NCI-H510A (cell line): ENCODE measurements at places on chromosomes 6 and 20.

DNA sequence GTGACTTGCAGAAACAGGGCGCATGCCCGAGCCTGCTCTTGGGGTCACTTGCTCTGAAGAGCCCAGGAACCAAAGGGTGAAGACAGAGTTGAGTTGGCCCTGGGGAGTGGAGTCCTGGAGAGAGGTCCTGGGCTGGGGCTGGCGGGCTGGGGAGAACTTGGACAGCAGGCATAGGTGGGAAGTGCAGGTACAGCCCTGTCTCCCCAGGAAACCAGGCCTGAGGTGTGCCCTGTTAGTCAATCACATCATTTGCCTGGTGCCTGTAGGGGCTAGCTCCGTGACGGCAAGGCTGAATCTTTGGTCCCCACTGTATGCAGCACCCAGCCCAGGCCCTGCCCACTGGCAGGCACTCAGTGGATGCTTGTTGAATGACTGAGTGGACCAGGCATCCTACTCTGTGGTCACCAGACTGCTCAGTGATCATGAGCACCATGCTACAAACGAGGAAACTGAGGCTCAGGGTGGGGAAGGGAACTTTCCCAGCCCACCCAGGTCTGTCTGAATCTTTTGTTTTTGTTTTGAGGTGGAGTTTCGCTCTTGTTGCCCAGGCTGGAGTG is 15.6 kb upstream of the NOL4L start:
- no peak for DNase-seq

GRCh38 chr6:31419842-31420241 is 16.4 kb downstream of the MICA start:
- no peak for DNase-seq

GRCh38 chr6:137799950-137800568 is 67.0 kb upstream of the TNFAIP3 start:
- DNase-seq = no peak

DNA sequence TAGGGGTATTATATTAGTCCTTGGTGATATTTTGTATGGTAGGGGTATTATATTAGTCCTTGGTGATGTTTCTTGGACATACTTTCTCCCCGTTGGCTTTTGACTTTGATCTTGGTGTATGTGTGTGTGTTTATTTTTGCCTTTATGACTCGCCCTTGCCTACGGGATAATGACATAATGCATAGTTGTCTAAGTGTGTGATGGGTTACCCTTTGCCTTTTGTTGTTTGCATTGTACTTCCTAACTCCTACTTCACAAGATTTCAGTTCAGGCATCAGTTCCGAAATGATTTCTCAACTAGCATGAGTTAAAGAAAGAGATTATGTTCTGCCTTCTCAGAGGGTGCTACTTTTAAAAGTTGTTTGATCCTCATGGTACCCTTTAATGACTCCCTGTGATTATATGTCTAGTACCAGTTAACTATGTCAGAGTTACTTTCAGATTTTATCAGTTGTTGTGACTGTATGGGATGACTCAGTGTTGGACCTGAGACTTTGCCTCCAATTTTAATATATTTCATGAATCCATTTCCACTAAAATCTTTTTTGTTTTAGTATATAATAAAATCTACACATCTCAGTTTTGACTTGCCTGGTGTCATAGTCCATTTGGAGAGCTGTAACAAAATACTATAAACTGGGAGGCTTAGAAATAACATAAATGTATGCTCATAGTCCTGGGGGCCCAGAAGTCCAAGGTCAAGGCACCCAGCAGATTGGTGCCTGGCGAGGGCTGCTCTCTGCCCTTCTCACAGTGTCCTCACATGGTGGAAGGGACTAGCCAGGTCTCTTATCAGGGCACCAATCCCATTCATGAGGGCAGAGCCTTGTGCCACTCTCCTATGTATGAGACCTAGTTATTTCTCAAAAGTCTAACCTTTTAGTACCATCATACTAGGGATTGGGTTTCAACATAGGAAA is 34.1 kb downstream of the CDYL start:
- DNase-seq = no peak

- no peak for DNase-seq
These were observed 54.4 kb downstream of the KDM1B start for GRCh38 chr6:18209539-18210197.

GRCh38 chr6:52749556-52750152 is 13.6 kb downstream of the GSTA2 start:
- peak; percentile 67 for DNase-seq

DNA sequence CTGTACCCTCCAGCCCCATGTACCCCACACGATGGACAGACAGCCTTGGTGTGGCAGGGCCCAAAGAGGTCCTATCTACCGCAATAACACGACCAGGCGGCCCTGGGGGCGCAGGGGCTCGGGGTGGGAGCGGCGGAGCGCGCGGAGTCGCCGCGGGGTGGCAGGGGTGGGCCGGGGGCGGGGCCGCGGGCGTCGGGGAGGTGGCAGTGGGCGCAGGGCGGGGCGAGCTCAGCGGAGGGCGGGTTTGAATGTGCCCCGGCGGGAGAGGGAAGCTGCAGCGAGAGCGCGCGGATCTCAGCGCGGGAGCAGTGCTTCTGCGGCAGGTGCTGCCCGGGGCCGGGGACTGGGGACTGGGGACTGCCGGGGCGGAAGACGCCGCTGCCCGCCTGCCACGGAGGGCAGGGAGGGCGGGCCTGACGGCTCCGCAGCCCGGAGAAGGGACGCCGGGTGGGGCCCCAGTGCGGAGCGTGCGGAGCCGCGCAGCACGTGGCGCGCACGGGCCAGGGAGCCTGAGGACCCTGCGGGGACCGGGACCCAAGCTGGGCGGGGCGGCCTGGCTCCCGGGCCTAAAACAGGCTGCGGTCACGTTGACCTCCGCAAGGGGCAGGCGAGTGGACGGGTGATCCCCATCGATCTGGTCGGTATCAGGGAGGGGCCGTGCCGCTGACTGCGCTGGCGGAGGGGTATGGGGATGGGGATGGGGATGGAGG is at the start of gene SLC29A1:
Gene SLC29A1, plus strand, starts transcription at position 277 of the 710 bp plus-strand sequence. CDS start 3,719 bp downstream, outside the sequence.
- peak; percentile 84 for DNase-seq

- DNase-seq = no peak
These were observed 70.7 kb upstream of the TAB2 start for GRCh38 chr6:149246691-149247384.

GRCh38 chr6:39698789-39699188 is 26.4 kb downstream of the KIF6 start:
- DNase-seq = no peak

GRCh38 chr6:107603006-107603370 is 113.1 kb downstream of the SOBP start:
- no peak for DNase-seq

DNA sequence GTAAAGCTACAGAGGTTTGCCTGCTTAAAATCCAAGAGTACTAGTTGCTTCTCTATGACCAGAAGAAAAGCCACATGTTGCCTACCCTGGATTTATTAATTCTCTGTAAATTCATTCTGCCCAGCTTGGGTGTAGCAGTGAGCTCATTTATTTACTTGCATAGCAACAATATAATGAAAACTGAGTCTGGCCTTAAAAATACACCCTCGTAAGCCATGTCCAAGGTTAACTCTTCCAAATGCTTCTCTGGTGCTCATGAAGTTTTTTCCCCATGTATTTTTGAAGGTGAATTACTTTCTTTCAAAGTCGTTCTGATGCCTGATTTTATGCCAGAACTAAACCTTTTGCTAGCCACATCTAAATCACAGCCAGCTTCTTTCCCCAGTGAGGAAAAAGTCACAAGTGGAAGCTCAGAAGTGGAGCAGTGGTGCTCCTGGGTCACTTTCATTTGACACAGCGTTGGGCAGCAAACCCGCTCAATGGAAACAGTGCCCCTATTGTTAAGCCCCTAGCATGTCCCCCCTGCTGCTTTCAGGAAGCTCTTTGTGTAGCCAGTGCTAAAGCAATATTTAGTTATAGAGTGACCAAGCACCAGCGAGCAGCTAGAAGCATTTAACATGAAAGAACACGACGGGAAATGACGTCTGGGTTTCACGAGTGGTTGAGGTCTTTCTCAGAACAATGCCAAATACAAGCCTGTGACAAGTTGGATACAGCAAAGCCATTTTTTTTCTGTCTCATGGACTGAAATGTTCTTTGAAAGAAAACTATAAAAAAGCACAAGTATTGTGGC is 29.8 kb downstream of the NEDD9 start:
- no peak for DNase-seq

DNA sequence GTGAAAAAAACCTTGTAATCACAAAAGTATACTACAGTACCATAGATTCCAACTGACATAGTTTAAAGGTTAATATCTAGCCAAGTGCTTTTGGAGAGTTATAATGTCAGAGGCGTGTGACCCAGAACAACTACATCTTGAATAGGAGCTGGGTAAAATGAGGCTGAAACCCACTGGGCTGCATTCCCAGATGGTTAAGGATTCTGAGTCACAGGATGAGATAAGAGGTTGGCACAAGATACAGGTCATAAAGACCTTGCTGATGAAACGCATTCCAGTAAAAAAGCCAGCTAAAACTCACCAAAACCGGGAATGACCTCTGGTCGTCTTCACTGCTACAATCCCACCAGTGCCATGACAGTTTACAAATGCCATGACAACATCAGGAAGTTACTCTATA is 22.4 kb upstream of the KIAA0408 start:
- DNase-seq = no peak

GRCh38 chr6:129609635-129610034 is 100.3 kb downstream of the ARHGAP18 start:
- no peak for DNase-seq
